ENCODE measurements at places on chromosomes 2 and 18. TPM values are rescaled to one million over a fixed set of nuclear protein-coding genes. Genes with fewer than 3 reads are reported as not detected.

- no peaks in the 10 kb centered on the region for H3K27me3 ChIP-seq
- H3K4me1 ChIP-seq: peaks cover 7% of the 10 kb centered on the region
- no peaks in the 10 kb centered on the region for H3K36me3 ChIP-seq
Observed at GRCh38 chr2:232008907-232009638, 47.6 kb downstream of the DIS3L2 start.

DNA sequence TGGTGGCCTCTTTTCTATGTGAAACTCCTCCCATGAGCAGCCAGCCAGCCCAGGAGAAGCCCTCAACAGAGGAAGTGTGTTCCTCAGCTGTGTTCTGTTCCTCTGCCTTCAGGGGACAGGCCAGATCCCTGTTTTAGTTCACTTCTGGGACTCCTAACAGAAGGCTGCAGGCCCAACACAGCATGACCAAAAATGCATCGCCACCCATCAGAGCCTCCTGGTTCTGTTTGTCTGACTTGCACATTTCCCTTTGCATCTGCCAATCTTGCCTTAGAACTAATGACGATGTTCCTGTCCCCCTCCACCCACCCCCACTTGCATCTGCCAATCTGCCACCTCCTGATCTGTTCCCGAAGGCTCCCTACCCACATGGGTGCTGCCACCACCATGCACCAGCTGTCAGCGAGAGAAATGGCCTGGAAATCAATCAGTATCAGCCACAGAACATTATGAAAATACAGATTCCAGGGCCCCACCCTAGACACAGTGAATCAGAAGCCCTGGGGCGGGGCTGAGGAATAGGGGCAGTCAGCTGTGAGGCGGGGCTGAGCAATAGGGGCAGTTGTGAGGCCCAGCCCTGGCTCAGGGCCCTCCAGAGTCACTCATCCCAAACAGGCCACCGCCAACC, 51.0 kb downstream of the FAM168B start:
- H3K36me3 ChIP-seq: peaks cover 14% of the 10 kb centered on the region
- peak; percentile 37 for DNase-seq
- H3K27ac ChIP-seq: no peak overlapping the region
- H3K4me3 ChIP-seq: no peak overlapping the region
- H3K4me1 ChIP-seq: no peaks in the 10 kb centered on the region

- H3K36me3 ChIP-seq: no peaks in the 10 kb centered on the region
- H3K27me3 ChIP-seq: no peaks in the 10 kb centered on the region
- no peak overlapping the region for H3K4me3 ChIP-seq
- H3K27ac ChIP-seq: no peak overlapping the region
- no peaks in the 10 kb centered on the region for H3K4me1 ChIP-seq
Observed at GRCh38 chr18:27461957-27462356, 276.8 kb upstream of the CHST9 start.

EVA1A gene
- 31.7 TPM for total RNA-seq

IL36A gene
- total RNA-seq: not detected
